ENCODE measurements at places on chromosomes 7 and 10.

DNA sequence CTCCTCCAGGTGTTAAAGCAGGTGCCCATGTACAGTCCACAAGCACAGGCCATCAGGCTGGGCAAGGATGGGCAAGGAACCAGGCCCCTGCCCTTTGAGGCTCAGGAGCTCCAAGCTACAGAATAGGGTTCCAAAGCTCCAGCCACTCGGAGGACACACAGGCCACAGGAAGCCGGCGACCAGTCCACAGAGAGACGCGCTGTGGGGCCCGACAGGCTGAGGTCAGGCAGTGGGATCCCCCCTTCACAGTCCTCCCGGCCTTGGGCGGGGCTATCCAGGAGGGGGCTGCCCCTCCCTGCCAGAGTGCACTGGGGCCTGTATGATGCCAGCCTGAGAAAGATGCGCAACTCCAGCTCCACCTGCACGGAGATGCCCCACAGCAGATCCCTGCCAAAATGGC is 34.0 kb downstream of the MAD1L1 start:
- peak overlapping the region; percentile 17 for H3K27ac ChIP-seq
- H3K4me3 ChIP-seq: no peak overlapping the region
- H3K36me3 ChIP-seq: no peaks in the 10 kb centered on the region
- peaks cover 33% of the 10 kb centered on the region for H3K4me1 ChIP-seq
- no peaks in the 10 kb centered on the region for H3K27me3 ChIP-seq

DNA sequence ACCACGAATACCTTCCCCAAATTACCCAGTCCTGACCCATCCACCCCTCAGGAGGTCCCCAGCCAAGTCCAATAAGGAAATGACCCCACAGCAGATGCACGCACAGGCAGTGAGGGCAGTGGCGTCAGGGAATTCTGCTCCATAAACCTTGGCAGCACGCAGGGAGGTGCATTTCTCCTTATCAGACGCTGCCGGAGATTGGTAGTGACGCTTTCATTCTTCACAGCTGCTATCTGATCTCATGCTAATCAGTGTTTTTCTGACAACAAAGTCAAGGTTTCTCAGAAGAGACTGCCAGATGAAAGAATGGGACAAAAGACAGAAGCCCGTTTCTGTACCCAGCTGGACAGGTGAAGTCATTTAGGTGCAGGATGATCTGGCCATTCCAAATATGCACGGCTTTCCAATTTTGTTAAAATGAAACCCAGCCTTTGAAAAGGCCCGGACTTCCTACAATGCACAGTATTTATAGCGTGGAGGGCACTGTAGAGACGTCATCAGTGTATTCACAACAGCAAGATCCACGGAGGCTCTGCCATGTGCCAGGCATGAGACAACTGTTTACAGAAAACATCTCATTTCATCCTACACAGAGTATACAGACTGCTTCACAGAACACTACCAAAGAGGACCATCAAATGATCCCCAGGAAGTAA is 35.3 kb downstream of the DIP2C start:
- no peaks in the 10 kb centered on the region for H3K27me3 ChIP-seq
- no peaks in the 10 kb centered on the region for H3K4me1 ChIP-seq
- no peak overlapping the region for H3K27ac ChIP-seq
- no peaks in the 10 kb centered on the region for H3K36me3 ChIP-seq
- no peak overlapping the region for H3K4me3 ChIP-seq

GRCh38 chr10:5619362-5620211 is 46.8 kb downstream of the ASB13 start:
- no peak for DNase-seq
- no peaks in the 10 kb centered on the region for H3K36me3 ChIP-seq
- no peak overlapping the region for H3K4me3 ChIP-seq
- no peaks in the 10 kb centered on the region for H3K27me3 ChIP-seq
- no peaks in the 10 kb centered on the region for H3K4me1 ChIP-seq
- H3K27ac ChIP-seq: peak overlapping the region; percentile 36

- no peak overlapping the region for H3K27ac ChIP-seq
- H3K4me3 ChIP-seq: no peak overlapping the region
- H3K36me3 ChIP-seq: no peaks in the 10 kb centered on the region
- no peaks in the 10 kb centered on the region for H3K27me3 ChIP-seq
These were observed 5.9 kb upstream of the ADAP1 start for GRCh38 chr7:960269-960871.

DNA sequence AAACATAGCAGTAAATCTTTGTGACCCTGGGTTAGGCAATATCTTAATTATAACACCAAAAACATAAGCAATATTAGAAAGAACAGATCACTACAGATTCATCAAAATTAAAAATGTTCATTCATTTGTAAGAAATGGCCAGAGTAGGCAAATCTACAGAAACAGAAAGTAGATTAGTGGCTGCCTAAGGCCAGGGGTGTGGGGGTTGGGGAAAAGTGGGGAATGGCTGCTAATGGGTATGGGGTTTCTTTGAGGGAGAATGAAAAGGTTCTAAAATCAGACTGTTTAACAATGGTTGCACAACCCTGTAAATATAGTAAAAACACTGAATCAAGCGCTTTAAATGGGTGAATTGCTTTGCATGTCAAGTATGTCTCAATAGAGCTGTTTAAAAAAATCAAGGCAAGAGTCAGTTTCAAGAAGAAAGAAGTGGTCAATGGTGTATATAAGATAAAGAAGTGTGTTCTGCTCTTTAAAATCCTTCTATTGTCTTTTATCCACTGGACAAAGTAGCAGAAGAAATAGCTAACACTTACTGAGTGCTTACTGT is 42.6 kb downstream of the CDK6 start:
- no peak overlapping the region for H3K27ac ChIP-seq
- DNase-seq: no peak
- H3K27me3 ChIP-seq: no peaks in the 10 kb centered on the region
- H3K36me3 ChIP-seq: no peaks in the 10 kb centered on the region
- peaks cover 9% of the 10 kb centered on the region for H3K4me1 ChIP-seq

GRCh38 chr10:35508647-35509046 is 96.5 kb upstream of the GJD4 start:
- no peak overlapping the region for H3K27ac ChIP-seq
- H3K4me3 ChIP-seq: no peak overlapping the region
- H3K4me1 ChIP-seq: peaks cover 3% of the 10 kb centered on the region
- no peaks in the 10 kb centered on the region for H3K27me3 ChIP-seq
- no peaks in the 10 kb centered on the region for H3K36me3 ChIP-seq

DNA sequence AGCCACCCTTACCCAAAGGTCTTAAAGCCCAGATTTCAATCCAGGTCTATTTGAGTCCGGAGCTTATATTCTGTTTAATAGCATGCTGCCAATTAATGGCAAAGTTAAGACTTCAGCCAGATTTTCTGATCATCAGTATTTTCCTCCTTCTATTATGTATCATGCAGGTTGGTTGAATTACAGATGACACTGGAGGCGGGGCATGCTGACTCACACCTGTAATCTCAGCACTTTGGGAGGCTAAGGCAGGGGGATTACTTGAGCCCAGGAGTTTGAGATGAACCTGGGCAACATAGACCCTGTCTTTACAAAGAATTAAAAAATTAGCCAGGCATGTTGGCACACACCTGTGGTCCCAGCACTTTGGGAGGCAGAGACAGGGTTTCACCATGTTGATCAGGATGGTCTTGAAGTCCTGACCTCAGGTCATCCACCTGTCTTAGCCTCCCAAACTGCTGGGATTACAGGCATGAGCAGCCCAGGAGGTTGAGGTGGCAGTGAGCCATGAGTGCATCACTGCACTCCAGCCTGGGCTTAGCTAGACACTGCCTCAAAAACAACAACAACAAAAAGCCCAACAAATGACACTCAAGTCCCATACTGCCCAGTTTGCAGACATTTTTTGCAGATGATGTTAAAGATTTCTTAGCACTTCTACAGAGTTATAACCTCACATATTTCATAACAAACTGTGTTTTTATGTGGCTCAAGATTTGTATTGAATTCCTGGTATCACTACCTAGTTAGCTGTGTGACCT is 62.5 kb downstream of the MCU start:
- H3K36me3 ChIP-seq: no peaks in the 10 kb centered on the region
- no peaks in the 10 kb centered on the region for H3K4me1 ChIP-seq
- no peak overlapping the region for H3K4me3 ChIP-seq
- no peak overlapping the region for H3K27ac ChIP-seq

GRCh38 chr10:99682752-99683151 is 23.4 kb downstream of the ENTPD7 start:
- no peak overlapping the region for H3K4me3 ChIP-seq
- peaks cover 11% of the 10 kb centered on the region for H3K36me3 ChIP-seq
- DNase-seq: peak; percentile 7
- H3K4me1 ChIP-seq: peaks cover 15% of the 10 kb centered on the region

DNA sequence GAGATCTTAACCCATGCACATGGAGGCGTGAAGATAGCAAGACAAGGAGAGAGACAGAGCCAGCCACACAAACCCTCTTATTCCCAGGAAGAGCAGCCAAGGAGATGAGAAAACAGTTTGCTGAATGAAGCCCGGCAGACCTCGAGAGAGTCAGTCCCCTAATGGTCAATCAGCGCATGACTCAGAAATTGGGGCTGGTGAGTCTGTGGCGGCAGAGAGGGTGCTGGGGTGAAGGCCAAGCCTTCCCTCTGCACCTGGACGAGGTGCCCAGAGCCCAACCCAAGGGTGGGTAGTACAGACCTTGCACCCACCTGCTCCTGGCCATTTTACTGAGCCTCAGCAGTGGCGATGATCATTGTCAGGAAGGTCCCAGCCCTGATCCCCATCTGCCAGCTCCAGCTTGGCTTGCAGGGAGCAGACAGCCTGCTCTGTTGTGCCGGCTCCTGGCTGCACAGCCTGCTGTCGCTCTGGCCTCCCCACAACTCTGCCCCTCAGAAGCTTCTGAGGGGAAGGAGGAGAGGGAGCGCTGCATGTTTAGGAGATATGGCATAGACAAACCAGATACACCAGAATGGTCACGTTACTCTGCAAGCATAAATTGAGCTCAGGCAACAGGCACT is 256.6 kb downstream of the RPS24 start:
- no peak for DNase-seq
- no peaks in the 10 kb centered on the region for H3K36me3 ChIP-seq
- H3K27ac ChIP-seq: no peak overlapping the region
- no peak overlapping the region for H3K4me3 ChIP-seq

- no peaks in the 10 kb centered on the region for H3K36me3 ChIP-seq
- H3K4me3 ChIP-seq: no peak overlapping the region
- no peak overlapping the region for H3K27ac ChIP-seq
These were observed 23.2 kb downstream of the ABCB4 start for GRCh38 chr7:87452279-87452678.

DNA sequence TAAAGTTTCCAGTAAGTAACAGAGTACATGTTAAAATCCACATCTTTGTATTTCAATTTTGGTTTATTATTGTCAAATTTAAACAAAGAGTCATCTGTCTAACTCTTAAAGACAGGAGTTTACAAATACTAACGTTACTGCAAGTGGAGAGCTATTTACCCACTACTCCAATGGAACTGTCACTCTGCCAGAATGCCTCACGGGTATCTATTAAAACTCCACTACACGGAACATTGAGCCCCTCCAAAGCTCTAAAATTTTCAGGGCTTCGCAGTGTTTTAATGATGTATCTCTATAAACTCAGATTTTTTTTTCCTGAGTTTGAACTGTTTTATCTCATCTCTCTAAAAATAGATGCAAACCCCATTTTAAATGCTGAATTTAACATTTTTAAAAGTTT is 388.7 kb upstream of the SEMA3A start:
- H3K4me3 ChIP-seq: no peak overlapping the region
- no peak overlapping the region for H3K27ac ChIP-seq
- DNase-seq: no peak
- H3K27me3 ChIP-seq: no peaks in the 10 kb centered on the region

GRCh38 chr10:3624367-3624766 is 160.6 kb downstream of the KLF6 start:
- DNase-seq: no peak
- no peak overlapping the region for H3K4me3 ChIP-seq
- H3K4me1 ChIP-seq: no peaks in the 10 kb centered on the region

- no peak overlapping the region for H3K27ac ChIP-seq
- H3K27me3 ChIP-seq: no peaks in the 10 kb centered on the region
- no peaks in the 10 kb centered on the region for H3K36me3 ChIP-seq
- H3K4me3 ChIP-seq: no peak overlapping the region
- DNase-seq: no peak
- peaks cover 13% of the 10 kb centered on the region for H3K4me1 ChIP-seq
These were observed 95.3 kb downstream of the PARD3 start for GRCh38 chr10:34719746-34720145.

- H3K36me3 ChIP-seq: peaks cover 25% of the 10 kb centered on the region
- no peak overlapping the region for H3K4me3 ChIP-seq
- no peaks in the 10 kb centered on the region for H3K27me3 ChIP-seq
- no peak overlapping the region for H3K27ac ChIP-seq
- peak; percentile 62 for DNase-seq
These were observed 17.9 kb upstream of the DDX21 start for GRCh38 chr10:68938117-68938516.
